ENCODE measurements at places on chromosomes 5 and 9.

DNA sequence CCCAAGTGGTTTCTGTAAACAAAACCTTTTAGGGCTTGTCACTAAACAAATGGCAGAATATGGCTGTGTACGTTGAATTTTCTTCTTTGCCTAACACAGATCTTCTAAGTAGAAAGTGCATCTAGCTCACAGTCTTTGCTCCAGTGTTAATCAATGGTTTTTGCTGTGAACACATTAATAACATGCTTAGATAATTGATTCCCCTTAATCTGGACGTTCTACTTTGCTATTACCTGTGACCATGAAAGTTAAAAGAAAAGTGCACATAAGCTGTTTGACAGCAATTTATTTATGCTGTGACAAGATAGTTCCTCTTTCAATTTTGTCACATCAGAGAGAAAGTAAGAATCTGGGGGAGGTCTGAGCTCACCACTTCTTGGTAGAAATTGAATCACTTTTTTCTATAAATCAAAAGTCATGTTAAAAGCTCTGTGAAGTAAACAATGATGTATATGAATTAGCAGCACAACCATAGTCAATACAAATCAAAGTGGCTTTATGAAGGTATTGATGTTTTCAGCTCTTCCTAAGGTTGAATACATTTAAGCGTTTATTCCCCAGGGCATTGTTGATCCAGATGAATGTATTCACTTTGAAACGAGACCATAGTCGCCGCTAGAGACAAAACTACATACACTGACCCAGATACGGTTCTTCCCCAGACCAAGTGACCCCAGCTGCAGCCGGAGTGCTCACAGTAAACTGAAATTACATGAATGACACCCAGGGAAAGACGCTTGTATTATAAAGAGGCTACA, 174.6 kb upstream of the ZNF608 start:
- no peak for DNase-seq

- no peak for DNase-seq
Observed at GRCh38 chr9:132752877-132753592, 82.8 kb downstream of the GTF3C4 start.

- no peak for DNase-seq
Observed at GRCh38 chr9:125754096-125754495, 6.9 kb downstream of the PBX3 start.

GRCh38 chr9:84139296-84140070, 158.9 kb downstream of the RMI1 start:
- no peak for DNase-seq

DNA sequence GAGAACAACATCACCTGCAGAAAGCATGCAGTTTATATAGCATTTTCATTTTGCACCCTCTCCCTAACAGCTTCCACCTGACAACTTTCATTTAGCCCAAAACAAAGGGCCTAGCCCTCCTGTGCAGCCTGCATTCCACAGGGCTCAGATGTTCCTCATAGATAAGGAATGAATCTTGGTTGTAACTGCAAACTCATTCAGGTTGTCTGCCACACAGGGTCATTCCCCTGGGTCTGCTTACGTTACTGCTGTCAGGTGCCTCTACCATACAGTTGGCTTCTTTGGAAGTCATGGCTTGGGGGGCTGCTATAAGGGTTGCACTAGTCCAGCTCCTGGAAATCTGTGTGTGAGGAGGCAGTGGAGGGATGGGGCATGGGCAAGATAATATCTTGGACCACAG, 2.7 kb upstream of the DCP2 start:
- DNase-seq: no peak

GRCh38 chr5:80592105-80592504, 22.0 kb upstream of the ANKRD34B start:
- DNase-seq: no peak

GRCh38 chr9:111056538-111056937, 18.3 kb upstream of the LPAR1 start:
- DNase-seq: no peak

DNA sequence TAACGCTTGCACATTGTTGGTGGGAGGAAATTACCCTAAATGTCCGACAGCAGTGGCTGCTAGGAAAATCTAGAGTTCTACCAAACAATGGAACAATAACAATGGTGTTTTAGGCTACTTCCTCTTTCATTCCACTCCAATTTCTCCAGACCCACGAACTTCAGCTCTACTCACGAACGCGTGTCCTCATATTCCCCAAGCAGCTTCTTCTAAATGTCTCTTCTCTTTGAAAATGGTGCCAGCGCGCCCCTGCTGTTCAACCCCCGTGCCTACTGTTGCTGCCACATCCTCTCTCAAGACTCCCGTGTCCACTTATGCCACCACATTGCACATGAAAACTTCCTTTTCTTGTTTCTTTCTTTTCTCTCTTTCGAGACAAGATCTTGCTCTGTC, 25.6 kb downstream of the OR2V2 start:
- DNase-seq: no peak

DNA sequence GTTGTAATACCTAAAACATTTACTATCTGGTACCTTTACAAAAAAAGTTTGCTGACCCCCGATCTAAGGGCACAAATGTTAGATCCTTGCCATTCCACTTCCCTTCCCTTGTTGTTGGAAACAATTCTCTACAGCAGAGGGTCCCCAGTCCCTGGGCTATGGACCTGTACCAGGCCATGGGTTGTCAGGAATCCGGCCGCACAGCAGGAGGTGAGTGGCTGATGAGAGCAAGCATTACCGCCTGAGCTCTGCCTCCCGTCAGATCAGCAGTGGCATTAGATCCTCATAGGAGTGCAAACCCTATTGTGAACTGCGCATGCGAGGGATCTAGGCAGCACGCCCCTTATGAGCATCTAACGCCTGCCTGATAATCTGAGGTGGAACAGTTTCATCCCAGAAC, 248.5 kb downstream of the AP3B1 start:
- DNase-seq: no peak

DNA sequence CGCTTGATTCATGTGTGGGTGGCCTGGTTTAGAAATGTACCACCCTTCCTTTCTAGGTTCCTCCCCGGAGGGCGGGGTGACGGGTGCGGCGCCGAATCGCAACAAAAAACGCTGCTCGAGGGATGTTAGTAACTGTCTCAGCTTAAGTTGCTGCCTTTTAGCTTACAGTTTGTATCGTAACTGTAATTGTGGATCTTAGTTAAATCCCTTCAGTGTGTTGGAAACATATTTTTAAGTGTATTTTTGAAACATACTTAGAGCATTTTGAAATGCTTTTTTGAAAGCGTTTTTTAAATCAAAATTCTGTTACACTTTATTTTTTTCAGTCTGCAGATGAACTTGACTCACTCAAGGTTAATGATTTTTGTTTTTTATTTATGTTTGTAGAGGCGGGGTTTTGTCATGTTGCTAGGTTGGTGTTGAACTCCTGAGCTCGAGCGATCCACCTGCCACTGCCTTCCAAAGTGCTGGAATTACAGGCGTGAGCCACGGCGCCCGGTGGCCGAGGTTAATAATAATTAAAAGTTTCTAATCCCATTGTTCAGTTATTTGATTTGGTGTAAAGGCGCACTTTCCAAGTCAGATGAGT, 997 bp upstream of the CHD1 start:
- DNase-seq: no peak

- no peak for DNase-seq
Observed at GRCh38 chr9:14316602-14317300, 2.8 kb upstream of the NFIB start.

GRCh38 chr5:157546456-157547100, 29.0 kb downstream of the ADAM19 start:
- DNase-seq: no peak

DNA sequence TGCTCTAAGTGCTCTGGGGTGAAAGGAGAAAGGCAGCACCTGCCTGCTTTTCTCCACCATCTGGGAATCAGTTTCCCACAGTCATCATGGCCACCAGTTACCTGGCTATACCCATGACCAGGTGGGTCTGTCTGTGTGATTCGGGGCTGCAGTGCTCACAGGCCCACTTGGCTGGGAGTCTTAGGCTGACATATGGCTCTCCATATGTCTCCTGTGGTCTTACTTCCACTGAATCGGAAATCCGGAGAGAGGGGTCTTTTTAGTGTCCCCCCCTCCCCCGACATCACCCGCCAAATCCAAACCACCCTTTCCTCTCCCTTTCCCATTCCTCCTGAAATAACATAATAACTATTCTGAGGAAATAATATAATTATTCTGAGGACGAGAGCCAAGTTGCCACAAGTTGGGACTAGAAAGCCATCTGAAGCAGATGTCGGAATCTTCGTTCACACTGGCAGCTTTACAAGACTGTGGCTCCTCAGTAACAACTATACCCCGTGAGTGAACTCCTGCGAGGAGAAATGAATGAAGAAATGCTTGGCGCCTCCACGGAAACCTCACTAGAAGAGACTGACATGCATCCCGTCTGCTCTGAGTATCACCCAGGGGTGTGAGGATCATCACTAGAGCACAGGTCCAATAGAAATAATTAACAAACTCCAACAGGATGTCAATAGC, 143.4 kb downstream of the MYO10 start:
- DNase-seq: no peak

- DNase-seq: no peak
Observed at GRCh38 chr9:18472435-18472834, 1.5 kb upstream of the ADAMTSL1 start.

DNA sequence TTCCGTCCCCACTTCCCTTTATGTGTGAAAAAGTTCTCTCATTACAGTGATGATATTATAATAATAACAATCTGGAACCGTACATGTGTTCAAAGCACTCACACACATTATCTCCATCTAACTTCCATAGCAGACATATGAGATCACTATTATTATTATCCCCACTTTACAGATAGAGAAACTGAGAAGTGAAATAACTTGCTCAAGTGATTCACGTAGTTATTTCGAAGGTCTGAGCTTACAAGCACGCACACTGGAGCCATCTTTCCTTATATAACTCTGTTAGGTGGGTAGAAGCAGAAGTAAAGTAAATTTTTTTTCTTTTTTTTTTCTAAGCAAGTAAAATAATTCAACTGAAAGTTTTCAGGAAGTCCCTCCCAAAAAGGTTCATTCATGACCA, 62.9 kb upstream of the PTGER4 start:
- DNase-seq: no peak

- no peak for DNase-seq
Observed at GRCh38 chr9:11722957-11723356, 970.2 kb upstream of the TYRP1 start.

DNA sequence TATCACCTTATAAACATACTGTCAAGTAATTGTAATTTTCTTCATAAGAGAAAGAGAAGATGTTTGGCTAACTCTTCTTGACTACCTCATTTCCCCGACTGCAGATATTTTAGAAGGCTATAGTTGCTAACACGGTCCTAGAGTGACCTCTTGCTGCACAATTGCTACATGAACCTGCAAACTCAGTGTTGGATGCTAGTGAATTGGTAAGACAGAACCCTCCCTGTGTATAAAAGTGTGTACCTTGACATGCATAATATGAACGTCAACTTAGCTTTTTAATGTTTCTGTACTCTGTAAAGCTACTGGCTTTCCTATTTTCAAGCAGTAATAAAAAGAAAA, 46.7 kb upstream of the CER1 start:
- DNase-seq: no peak

GRCh38 chr5:17384181-17384580, 113.8 kb upstream of the TAF11L2 start:
- DNase-seq: no peak

GRCh38 chr5:95519151-95519550, 35.6 kb downstream of the SKIC3 start:
- no peak for DNase-seq

- DNase-seq: no peak
Observed at GRCh38 chr9:131984564-131984963, 95.1 kb downstream of the MED27 start.

- no peak for DNase-seq
Observed at GRCh38 chr5:89399548-89399947, 516.6 kb upstream of the MEF2C start.

DNA sequence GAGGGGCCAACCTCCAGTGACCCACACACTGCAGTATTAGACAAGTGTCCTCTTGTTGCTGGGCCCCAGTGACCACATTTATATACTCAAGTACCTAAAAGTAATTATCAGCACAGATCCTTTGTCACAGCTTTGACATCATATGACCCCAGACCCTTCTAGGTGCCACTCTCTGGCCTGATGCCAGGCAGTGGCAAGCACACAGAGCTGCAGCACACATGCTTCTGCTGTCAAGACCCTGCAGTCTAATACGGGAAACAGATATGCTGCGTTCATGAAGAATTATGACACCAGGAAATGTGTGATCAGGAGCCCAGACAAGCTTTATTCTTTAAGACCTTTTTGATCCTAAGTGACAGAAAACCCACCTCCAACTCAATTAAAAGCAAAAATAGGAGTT, 63.8 kb upstream of the AFAP1L1 start:
- DNase-seq: no peak

DNA sequence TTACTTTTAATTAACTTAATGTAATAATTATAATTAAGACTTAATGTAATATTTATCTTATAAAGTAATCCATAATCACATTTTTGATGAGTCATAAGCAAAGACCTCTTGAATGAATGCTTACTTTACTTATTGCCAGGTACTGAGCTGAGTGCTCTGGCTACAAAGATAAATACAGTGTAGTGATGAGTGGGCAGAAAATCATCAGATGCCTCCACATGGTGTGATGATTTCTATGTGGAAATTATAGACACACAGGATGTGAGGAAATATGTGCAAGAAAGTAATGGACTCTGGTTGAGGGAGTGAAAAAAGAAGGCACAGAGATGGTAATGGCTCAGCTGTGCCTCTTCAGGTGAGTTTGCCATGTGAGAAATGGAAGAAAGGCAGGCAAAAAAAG, 422.6 kb upstream of the CD180 start:
- no peak for DNase-seq

GRCh38 chr5:172319708-172320441, 36.3 kb upstream of the UBTD2 start:
- DNase-seq: no peak

- DNase-seq: no peak
Observed at GRCh38 chr9:75150512-75150911, 62.2 kb downstream of the OSTF1 start.

GRCh38 chr5:133861161-133861737, 107.2 kb downstream of the C5orf15 start:
- no peak for DNase-seq

DNA sequence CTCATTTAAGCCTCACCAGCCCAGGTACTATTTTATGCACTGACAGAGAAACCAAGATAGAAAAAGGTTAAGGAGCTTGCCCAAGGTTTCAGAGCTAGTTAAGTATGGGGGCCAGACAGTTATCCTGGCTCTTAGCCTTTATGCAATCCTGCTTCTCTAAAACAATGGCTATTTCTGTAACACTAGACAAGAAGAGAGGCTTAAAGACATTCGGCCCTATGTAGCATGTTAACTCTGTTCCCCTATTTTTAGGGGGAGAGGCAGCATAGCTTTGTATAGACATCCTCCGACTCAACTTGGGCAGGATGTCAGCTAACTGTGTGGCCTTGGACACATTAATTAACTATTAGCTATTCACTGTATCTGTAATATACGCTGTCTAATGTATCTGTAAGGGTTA, 54.6 kb downstream of the LHFPL2 start:
- DNase-seq: no peak

- no peak for DNase-seq
Observed at GRCh38 chr5:24385617-24386016, 259.2 kb downstream of the CDH10 start.

- no peak for DNase-seq
Observed at GRCh38 chr5:142387024-142387682, 62.3 kb upstream of the SPRY4 start.
